Activated T-helper 1 cell treated with anti-CD3 and anti-CD28 coated beads, Interleukin-12 subunit alpha, Interleukin-12 subunit beta, Interleukin-2, Interleukin-4 antibody, amounts not matched to agents 30 ng/mL and 10 ng/mL and 1 ng/mL, durations not matched to agents 14 hours and 24 hours and 36 hours (primary cell): ENCODE measurements at places on chromosomes 12 and 14. TPM values are rescaled to one million over a fixed set of nuclear protein-coding genes. Genes with fewer than 3 reads are reported as not detected.

Gene AQP6
- total RNA-seq = not detected in 2 replicates

Gene GPR135
- total RNA-seq = 1.5 and 1.6 TPM in 2 replicates

DNA sequence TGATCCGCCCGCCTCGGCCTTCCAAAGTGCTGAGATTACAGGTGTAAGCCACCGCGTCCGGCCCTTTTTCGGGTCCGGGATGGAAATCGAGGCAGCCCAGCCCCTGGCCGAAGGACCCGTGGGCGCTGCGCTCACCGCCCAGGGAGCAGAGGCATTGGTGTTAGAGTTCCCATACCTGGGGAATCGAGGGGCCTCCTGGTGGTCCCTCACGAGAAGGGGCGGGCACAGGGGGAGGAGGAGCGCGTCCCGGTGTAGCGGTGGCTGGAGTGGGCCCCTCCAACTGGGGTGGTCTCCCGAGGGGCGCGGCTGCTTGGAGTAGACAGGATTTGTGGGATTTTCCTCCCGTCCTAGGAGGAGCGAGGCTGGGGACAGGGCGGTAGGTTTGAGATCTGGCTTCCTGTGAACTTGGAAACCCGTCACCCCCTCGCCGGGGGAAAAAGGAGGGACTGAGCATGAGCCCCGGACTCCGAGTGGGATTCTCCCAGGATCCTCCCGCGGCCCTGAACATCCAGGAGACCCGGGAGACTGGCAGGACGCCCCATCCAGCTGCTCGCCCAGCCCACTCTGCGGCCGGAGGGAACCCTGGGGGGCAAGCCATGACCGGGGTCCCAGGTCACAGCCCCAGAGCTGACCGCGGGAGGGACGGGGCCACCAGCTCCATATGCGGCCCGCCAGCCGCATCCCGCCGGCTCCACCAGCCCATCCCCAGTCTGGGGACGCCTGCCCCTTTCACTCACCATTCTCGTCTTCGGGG lies 70.9 kb downstream of the ASCL4 start:
- peaks cover 45% of the 10 kb centered on the region for H3K27me3 ChIP-seq
- no peaks in the 10 kb centered on the region for H3K4me1 ChIP-seq
- H3K27ac ChIP-seq = no peak overlapping the region
- H3K4me3 ChIP-seq = no peak overlapping the region
- no peak for DNase-seq
- H3K36me3 ChIP-seq = no peaks in the 10 kb centered on the region

DNA sequence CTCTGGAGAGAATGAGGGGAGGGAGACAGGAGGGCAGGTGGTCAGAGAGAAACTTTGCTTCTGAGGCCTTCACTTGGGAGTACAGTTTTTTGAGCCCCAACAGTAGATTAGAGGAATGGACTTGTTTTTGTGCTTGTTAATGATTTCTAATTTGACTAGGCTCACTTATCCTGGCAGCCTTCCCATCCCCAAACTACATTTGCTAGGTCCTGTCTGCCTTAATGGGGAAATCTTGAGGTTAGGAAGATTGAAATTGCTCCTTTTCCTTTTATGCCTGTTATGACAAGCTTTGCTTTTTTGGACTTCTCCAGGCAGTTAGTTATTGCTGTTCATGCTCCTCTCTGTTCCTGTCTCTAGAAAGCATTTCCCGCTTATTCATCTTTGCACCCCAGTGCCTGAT lies 37.7 kb downstream of the SYNE2 start:
- H3K27ac ChIP-seq = no peak overlapping the region
- no peaks in the 10 kb centered on the region for H3K27me3 ChIP-seq
- H3K4me1 ChIP-seq = peaks cover 5% of the 10 kb centered on the region
- peaks cover 6% of the 10 kb centered on the region for H3K36me3 ChIP-seq
- no peak for DNase-seq

DNA sequence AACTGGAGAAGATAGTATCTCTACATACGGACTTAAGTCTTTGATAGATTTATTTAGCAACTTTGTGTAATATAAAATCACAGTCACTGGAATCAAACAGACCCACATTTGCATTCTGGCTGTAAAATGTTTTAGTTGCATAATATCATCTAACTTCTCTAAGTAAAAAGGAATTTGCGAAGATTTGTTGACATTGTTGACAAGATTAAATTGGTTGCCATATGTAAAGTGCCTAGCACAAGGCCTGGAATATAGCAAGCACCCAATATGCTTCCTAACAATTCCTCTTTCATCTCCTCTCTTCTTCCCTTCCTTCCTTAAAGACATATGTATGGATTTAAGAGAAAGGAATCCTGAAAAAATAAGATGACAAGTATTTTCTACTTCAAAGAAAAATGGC lies 295.4 kb upstream of the PPFIA2 start:
- H3K4me1 ChIP-seq = no peaks in the 10 kb centered on the region
- no peak for DNase-seq
- H3K27ac ChIP-seq = no peak overlapping the region

GRCh38 chr14:104142946-104143470 lies 4.6 kb downstream of the KIF26A start:
- H3K27me3 ChIP-seq = peaks cover 3% of the 10 kb centered on the region
- no peaks in the 10 kb centered on the region for H3K4me1 ChIP-seq

GRCh38 chr12:53241623-53242412 lies 9.8 kb upstream of the RARG start:
- DNase-seq = no peak
- peaks cover 14% of the 10 kb centered on the region for H3K4me1 ChIP-seq
- no peak overlapping the region for H3K4me3 ChIP-seq
- no peaks in the 10 kb centered on the region for H3K36me3 ChIP-seq
- peaks cover 29% of the 10 kb centered on the region for H3K27me3 ChIP-seq

GRCh38 chr12:6735448-6736191 lies 11.8 kb downstream of the COPS7A start:
- H3K4me3 ChIP-seq = no peak overlapping the region
- H3K27ac ChIP-seq = no peak overlapping the region
- no peaks in the 10 kb centered on the region for H3K27me3 ChIP-seq

- H3K27me3 ChIP-seq = no peaks in the 10 kb centered on the region
- no peak for DNase-seq
- H3K36me3 ChIP-seq = peaks cover 15% of the 10 kb centered on the region
- no peaks in the 10 kb centered on the region for H3K4me1 ChIP-seq
Measured at GRCh38 chr14:94043111-94043755, 17.1 kb downstream of the OTUB2 start.

- no peaks in the 10 kb centered on the region for H3K36me3 ChIP-seq
- H3K4me1 ChIP-seq = no peaks in the 10 kb centered on the region
- no peak overlapping the region for H3K27ac ChIP-seq
- no peak for DNase-seq
- no peak overlapping the region for H3K4me3 ChIP-seq
- peaks cover 1% of the 10 kb centered on the region for H3K27me3 ChIP-seq
Measured at GRCh38 chr14:94827711-94828447, 58.0 kb upstream of the GSC start.

- no peaks in the 10 kb centered on the region for H3K4me1 ChIP-seq
- no peak overlapping the region for H3K27ac ChIP-seq
- no peak for DNase-seq
- no peak overlapping the region for H3K4me3 ChIP-seq
Measured at GRCh38 chr14:66425402-66425801, 60.8 kb upstream of the CCDC196 start.

GRCh38 chr12:130183585-130184370 lies 21.5 kb downstream of the FZD10 start:
- H3K4me1 ChIP-seq = no peaks in the 10 kb centered on the region
- no peak for DNase-seq
- H3K36me3 ChIP-seq = no peaks in the 10 kb centered on the region
- no peaks in the 10 kb centered on the region for H3K27me3 ChIP-seq
- H3K4me3 ChIP-seq = no peak overlapping the region
- no peak overlapping the region for H3K27ac ChIP-seq

GRCh38 chr14:69749956-69750355 lies 17.0 kb upstream of the SRSF5 start:
- no peak overlapping the region for H3K27ac ChIP-seq
- peaks cover 2% of the 10 kb centered on the region for H3K27me3 ChIP-seq
- H3K4me1 ChIP-seq = peaks cover 6% of the 10 kb centered on the region
- H3K36me3 ChIP-seq = no peaks in the 10 kb centered on the region

DNA sequence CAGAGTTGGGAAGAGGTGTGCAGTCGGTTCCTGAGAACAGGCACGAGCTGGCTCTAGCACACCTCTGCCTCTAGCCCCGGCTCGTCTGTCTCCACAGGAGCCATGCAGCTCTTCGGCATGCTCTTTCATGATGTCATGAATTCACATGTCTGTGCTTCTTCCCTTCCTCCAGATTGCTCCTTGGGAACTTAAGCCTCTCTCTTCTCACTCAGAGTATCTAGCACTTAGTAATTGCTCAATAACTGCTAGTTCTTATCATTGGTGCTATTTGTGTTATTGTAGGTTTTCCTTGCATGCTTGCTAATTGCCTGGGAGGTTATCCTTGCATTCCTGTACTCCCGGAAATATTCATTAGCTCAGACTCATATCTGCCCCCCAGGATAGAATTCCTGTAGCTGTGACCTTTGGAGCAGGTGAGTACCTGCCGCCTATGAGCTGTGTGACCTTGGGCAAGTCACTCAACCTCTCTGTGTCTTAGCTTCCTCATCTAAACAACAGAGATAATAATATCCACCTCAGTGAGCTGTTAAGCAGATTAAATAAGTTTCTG lies 19.5 kb downstream of the FAM181A start:
- H3K36me3 ChIP-seq = peaks cover 47% of the 10 kb centered on the region
- no peak for DNase-seq
- H3K4me1 ChIP-seq = peaks cover 28% of the 10 kb centered on the region
